ENCODE measurements at places on chromosomes 2 and 18. TPM values are rescaled to one million over a fixed set of nuclear protein-coding genes. Genes with fewer than 3 reads are reported as not detected.

DNA sequence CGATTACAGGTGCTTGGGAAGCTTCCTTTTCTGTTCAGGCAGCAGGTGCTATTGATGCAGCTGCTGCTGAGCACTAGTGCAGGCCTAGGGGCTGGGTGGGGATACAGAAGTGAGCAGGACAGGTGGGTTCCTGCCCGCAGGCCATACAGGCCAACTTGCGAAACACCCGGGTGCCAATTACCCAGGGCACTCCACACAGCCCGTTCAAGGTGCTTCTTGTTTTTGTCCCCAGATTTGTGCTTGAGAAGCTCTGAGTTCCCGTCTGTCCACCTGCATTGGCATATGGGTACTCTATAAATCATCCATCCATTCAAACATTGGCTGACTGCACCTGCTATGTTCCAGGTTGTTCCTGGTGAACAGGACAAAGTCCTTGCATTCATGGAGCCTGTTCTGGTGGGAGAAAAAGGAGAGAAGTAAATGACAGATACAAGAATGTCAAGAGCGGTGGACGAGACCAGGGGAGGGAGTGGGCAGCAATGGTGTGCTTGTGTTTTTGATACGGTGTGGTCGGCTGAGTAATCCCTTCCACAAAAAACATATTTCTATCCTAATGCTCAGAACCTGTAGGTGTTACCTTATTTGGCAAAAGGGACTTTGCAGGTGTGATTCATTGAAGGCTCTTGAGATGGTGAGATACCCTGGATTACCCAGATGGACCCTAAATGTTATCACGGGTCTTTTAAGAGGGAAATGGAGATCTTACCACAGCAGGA, 31.4 kb downstream of the SH3BP4 start:
- peak; percentile 86 for DNase-seq

- DNase-seq, result no peak
Measured at GRCh38 chr18:79385708-79386341, 9.9 kb upstream of the NFATC1 start.

DNA sequence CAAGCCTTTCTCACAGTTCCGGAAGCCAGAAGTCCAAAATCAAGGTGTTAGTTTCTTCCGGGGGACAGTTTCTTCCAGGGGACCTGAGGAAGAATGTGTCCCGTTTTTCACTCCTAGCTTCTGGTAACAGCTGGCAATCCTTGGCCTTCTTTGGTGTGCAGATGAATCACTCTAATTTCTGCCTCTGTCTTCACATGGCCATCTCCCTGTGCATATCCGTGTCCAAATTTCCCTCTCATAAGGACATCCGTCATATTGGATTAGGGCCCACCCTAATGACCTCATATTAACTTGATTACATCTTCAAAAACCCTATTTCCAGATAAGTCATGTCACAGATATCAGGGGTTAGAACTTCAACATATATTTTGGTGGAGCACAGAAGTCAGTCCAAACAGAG, 141.4 kb downstream of the ZEB2 start:
- no peak for DNase-seq

- DNase-seq, result no peak
Measured at GRCh38 chr18:36299015-36299414, 1.5 kb downstream of the FHOD3 start.

DNA sequence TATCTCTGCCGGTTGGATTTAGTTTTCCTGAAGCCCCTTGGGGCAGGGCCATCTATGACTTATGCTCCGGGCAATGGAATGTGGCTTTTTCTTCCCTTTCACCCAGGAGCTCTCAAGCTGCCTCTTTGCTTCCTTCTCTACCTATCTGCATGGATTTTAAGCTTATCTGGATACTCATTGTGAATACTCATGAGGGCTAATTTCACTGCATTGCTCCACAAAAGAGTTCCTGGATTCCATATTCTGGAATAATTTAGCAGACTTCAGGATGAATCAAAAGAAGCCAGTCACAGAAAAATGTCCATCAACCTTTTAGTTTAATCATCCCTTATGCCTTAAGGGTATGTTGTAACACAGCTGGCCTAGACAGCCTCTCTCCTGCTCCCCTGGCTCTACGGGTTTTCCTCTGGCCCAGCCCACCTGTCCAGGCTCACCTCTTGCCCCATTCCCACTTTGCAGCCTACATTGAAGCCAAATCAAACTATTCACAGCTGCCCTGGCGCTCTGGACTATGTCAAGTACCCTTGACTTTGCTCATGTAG, 122.8 kb upstream of the RMDN2 start:
- DNase-seq, result no peak

DNA sequence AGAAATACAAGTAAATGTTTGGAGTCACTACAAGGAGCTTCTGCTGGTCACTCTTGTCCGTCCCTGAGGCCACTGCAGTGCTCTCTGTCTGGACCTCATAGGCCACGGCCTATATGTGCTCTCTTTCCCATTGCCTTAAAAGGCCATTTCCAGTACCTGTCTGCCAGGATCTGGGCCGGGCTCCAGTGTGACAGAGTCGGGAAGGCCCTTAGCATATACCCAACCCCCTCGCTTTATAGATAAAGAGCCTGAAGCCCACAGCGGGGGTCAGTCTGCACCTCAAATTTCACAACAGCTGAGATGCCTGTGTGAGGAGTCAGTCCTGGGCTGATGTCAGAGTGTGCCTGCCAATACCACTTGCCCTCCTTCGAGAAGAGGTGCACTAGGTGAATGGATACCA, 39.9 kb downstream of the ADD2 start:
- DNase-seq, result no peak

GRCh38 chr18:74590671-74591070, 7.0 kb upstream of the ZNF407 start:
- no peak for DNase-seq

DNA sequence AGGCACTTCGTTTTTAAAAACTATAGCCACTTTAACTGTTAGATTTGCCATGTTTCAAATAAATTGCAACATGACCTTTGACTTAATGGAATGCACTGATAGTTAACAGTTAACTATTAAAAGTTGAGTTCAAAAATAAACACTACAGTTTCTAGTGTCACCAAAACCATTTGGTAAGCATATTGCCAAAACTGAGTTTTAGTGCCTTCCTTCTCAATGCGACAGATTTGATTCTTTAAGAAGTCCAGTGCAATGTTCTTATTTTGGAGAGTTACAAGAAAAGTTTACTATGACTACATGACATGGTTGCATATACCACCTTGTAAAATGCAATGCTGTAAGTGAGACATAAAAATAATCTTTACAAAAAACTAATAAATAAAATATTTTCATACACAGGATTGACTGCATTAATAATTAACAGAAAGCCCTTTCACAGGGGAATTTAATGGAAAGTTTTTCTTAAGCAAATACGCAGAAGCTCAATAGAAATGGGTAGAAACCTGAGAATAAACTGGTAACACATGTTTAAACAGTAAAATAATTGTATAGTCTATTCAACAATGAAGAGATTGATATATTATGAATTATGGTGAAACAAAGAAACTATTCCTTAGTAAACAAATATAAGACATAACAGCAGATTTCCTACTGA, 53.8 kb downstream of the GRB14 start:
- DNase-seq, result no peak

FSIP2 gene
- polyA plus RNA-seq, result under 0.01 TPM

Measured in small intestine (tissue), 16 donors.